ENCODE measurements at places on chromosomes 16 and 17. TPM values are rescaled to one million over a fixed set of nuclear protein-coding genes. Genes with fewer than 3 reads are reported as not detected.

RGS9 gene
- 9.0 TPM for total RNA-seq

MYOCD gene
- total RNA-seq, result 20.0 TPM

GAS2L2 gene
- not detected for total RNA-seq

FSCN2 gene
- total RNA-seq, result 5.0 TPM

GRCh38 chr17:81020767-81021497 lies 14.0 kb upstream of the BAIAP2 start:
- no peaks in the 10 kb centered on the region for H3K36me3 ChIP-seq
- peak; percentile 20 for DNase-seq
- H3K27me3 ChIP-seq, result no peaks in the 10 kb centered on the region
- H3K27ac ChIP-seq, result peak overlapping the region; percentile 34
- H3K4me1 ChIP-seq, result no peaks in the 10 kb centered on the region
- no peak overlapping the region for H3K4me3 ChIP-seq

DNA sequence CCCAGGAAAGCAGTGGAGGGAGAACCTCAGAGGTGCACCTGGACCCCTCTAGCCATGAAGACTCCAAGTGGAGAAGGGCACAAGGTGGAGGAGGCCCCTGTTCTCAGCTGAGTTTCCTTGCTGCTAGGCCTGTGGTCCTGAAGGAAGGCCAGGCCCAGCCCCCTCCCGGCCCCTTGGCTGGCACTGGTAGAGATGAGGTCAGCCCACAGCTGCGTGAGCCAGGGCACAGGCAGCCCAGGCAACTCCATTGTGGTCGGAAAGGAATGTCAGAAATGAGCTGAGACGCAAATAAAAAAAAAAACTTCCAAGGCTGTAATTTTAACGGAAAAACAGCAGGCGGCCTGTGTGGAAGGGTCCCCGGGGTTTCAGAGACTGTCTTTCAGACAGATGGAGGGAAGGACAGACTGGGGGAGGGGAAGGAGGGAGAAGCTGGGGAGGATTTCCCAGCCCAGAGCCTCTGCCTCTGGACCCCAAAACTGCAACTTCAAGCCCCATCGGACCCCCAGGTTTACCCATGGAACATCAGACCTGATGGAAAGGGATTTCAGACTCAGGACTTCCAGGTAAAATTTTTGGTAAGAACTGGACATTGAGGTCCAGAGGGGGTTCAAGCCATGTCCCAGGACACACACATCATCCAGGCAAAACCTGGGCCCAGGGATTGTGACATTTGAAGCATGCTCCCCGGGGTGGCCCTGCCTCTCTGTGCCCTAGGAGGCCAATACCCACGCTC lies 25.6 kb upstream of the MRPS23 start:
- peak; percentile 83 for DNase-seq
- no peak overlapping the region for H3K4me3 ChIP-seq
- no peaks in the 10 kb centered on the region for H3K27me3 ChIP-seq
- H3K27ac ChIP-seq, result peak overlapping the region; percentile 84

DNA sequence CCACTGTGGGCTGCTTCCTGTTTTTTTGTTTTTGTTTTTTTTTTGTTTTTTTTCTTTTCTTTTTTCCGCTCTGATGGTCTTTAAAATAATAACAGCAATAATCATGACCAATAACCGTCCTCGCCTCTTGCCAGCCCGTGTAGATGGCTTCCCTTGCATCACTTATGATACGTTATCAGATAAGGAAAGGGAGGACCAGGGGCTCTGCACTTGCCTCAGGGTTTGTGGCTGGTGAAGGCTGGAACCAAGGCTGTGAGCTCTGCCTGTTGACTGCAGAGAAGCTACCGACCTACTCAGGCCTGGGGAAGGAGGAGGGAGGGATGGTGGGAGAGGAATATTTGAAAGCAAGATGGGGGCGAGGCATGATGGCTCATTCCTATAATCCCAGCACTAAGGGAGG lies 114.0 kb upstream of the SDK2 start:
- no peak for DNase-seq
- no peak overlapping the region for H3K4me3 ChIP-seq
- H3K27ac ChIP-seq, result no peak overlapping the region
- H3K4me1 ChIP-seq, result no peaks in the 10 kb centered on the region
- H3K36me3 ChIP-seq, result no peaks in the 10 kb centered on the region

DNA sequence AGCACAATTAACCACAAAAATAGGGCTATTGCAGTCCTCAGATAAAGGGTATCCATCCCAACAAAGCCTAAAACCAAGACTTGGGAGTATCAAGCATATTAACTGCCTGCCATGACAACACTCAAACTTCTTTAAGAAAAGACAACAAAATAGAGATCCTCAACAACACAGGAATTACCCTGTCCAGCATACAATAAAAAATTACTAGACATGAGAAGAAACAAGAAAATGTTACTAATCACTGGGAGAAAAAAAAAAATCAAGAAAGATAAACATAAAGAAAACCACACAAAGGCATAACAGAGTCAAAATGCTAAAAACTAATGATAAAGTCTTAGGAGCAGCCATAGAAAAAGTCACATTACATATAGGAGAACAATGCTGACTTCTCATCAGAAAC lies 73.9 kb downstream of the SLC39A11 start:
- H3K27me3 ChIP-seq, result no peaks in the 10 kb centered on the region
- H3K4me1 ChIP-seq, result no peaks in the 10 kb centered on the region
- no peak overlapping the region for H3K27ac ChIP-seq
- no peaks in the 10 kb centered on the region for H3K36me3 ChIP-seq
- DNase-seq, result no peak

DNA sequence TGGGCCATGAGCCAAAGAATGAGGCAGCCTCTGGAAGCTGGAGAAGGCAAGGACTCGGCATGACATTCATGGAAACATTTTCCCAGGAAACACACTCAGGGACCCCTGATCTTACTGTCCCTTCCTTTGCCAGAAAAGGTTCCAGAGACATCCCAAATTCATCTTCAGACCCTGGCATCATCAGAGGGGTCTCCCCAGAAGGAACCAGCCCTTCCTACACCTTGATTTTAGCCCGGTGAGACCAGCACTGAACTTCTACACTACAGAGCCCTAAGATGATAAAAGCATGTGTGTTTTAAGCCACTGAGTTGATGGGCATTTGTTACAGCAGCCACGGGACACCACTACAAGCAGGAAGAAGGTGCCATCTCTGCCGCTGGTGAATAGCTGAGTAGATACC lies 262.3 kb downstream of the C16orf95 start:
- H3K27ac ChIP-seq, result no peak overlapping the region
- H3K27me3 ChIP-seq, result peaks cover 3% of the 10 kb centered on the region
- no peak overlapping the region for H3K4me3 ChIP-seq
- DNase-seq, result no peak
- H3K4me1 ChIP-seq, result no peaks in the 10 kb centered on the region
- no peaks in the 10 kb centered on the region for H3K36me3 ChIP-seq

- H3K4me1 ChIP-seq, result no peaks in the 10 kb centered on the region
- H3K27ac ChIP-seq, result no peak overlapping the region
- no peak overlapping the region for H3K4me3 ChIP-seq
- DNase-seq, result no peak
Measured at GRCh38 chr17:8314797-8315763, 5.0 kb downstream of the ARHGEF15 start.

DNA sequence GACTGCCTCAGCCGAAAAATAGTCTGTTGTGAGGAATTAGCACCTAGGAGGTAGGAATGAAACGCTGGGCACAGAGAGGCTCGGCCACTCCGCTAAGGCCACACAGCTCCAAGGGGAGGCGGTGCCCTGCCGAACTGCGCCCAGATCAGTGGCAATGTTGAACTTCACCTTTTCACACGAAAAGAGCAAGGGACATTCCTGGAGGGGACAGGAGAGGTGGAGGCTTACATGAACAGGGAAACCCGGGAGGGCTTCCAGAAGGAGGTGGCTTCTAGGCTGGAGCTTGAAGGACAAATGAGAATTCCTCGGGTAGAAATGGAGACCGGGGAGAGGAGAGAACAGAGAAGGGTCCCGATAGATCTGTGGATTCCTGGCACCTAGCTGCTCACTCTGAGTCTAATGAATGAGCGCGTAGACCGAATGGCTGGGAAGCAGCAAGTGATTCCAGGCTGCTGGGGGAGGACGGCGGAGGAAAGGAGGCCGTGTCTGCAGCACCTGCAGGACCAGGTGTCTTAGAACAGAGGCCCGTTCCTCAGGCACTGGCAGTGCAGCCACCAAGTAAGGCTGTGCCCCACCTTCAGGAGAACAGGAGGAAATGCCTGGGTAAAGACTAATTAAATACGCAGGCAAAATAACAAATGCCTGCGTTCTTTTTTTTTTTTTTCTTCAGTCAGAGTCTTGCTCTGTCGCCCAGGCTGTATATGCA lies 722 bp upstream of the SLC38A10 start:
- no peak for DNase-seq
- H3K27me3 ChIP-seq, result no peaks in the 10 kb centered on the region

GRCh38 chr16:55491691-55492090 lies 12.7 kb downstream of the MMP2 start:
- H3K36me3 ChIP-seq, result no peaks in the 10 kb centered on the region
- peak overlapping the region; percentile 89 for H3K27ac ChIP-seq
- H3K4me3 ChIP-seq, result no peak overlapping the region
- DNase-seq, result no peak
- no peaks in the 10 kb centered on the region for H3K27me3 ChIP-seq

GRCh38 chr16:83762992-83763358 lies 44.8 kb upstream of the HSBP1 start:
- H3K27me3 ChIP-seq, result no peaks in the 10 kb centered on the region
- no peak overlapping the region for H3K4me3 ChIP-seq

DNA sequence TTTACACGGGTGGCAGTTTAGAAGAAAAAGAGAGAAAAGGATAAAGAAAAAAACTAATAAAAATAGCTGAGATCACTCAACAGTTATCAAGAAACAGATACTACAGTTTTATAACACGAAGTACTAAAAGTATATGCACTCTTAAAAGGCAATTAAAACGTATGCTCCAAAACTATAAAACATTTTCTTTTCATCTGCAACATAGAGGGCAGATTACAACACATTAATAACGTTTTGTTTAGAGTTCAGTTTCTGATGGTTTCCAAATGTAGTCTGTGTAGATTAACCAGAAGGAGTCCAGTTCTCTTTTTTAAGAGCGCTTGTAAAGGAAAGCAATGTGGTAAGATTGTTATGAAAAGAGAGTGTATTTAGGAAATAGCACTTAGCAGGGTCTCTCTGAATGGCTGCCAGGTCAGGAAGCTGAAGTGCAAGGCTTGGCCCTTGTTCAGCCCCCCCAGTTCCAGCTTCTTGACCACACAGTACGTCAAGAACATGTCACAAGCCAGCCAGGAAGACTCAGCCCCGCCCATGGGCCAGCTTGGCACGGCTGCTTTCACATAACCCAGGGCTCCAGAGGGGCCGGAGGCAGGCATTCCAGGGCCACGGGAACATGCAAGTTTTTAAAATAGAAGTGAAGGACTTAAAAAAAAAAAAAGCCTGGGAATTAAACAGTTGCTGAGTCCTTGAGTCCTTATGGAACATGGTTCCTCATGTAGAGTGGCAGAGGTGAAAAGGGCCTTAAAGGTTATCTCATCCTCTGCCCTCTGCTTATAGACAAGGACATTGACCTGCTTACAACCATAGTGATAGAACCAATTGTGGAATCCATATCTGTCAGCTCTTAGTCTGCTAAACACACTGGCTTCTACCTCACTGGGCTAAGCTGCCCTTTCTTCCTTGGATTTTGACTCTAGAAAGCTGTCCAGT lies 147.4 kb upstream of the TBX2 start:
- H3K36me3 ChIP-seq, result no peaks in the 10 kb centered on the region
- H3K27ac ChIP-seq, result peak overlapping the region; percentile 51
- H3K4me1 ChIP-seq, result peaks cover 20% of the 10 kb centered on the region
- no peaks in the 10 kb centered on the region for H3K27me3 ChIP-seq
- no peak overlapping the region for H3K4me3 ChIP-seq
- peak; percentile 85 for DNase-seq

DNA sequence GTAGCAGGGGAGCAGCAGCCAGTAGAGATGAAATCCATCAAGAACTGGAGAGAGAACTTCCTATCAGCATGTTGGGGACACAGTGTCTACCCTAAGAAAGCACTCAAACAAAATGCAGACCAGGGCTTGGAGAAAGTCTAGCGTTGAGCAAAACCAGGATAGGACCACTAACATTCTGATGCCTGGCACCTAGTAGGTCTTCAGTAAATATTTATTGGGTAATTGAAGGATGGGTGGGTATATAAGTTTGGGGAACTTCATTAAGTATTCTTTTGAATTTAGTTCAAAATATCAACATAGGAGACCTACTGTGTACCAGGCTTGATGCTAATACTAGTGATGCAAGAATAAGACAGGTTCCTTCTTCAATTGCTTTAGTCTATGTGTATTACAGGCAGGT lies 30.9 kb downstream of the SLC6A2 start:
- no peaks in the 10 kb centered on the region for H3K36me3 ChIP-seq
- H3K4me3 ChIP-seq, result no peak overlapping the region
- no peak for DNase-seq
- H3K4me1 ChIP-seq, result no peaks in the 10 kb centered on the region
- no peaks in the 10 kb centered on the region for H3K27me3 ChIP-seq

- H3K4me3 ChIP-seq, result no peak overlapping the region
- H3K36me3 ChIP-seq, result no peaks in the 10 kb centered on the region
- no peak overlapping the region for H3K27ac ChIP-seq
- no peaks in the 10 kb centered on the region for H3K27me3 ChIP-seq
- DNase-seq, result no peak
Measured at GRCh38 chr17:28018439-28019070, 23.9 kb upstream of the NLK start.

DNA sequence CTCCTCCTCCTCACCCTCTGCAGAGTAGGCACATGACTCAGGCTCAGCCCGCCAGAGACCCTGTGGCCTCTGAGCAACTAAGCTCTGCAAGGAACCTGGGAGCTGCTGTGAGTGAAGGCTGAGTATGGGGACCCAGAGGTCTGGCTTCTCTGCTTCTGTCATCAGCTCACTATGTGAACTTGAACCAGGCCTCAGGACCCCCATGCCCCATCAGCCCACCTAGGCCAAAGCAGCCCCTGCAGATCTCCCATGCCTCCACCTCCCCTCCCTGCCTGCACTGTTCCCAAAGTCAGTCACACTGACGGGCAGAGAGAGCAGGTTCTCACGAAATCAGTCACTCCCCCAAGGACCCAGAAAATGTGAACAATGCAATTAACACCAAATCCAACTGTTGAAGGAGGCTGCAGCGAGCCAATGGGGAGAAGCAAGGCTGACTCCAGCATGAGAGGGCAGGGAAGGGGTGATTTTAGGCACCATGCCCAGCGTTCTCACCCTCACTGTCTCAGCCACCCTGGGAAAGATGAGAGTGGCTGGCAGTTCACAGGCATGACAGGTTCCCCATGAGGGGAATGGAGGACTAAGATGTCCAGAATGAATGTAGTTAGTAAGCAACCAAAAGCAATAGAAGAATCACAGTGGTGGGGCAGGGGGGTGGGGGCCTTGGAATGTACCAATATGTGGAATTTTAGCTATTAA lies 60.6 kb downstream of the BEAN1 start:
- no peak overlapping the region for H3K4me3 ChIP-seq
- peak; percentile 11 for DNase-seq
- no peaks in the 10 kb centered on the region for H3K36me3 ChIP-seq

DNA sequence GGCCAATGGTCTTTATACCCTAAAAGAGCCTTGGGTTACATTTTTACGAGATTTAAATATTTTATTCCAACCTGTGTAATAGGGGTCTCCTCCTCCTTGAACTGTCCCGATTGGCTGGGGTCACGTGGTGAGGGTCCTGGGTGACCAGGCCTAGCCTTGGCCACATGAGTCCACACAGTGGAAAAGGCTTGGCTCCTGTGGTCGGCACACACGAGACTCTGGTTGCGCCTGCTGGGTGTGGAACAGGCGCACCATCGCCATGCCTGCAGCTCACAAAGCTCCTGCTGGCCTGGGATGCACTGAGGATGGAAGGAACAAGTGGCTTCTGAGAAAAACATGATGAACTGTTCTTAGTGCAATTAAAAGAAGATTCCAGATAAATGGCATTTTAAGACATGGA lies 103.9 kb upstream of the ZNF750 start:
- no peaks in the 10 kb centered on the region for H3K27me3 ChIP-seq
- H3K4me1 ChIP-seq, result no peaks in the 10 kb centered on the region
- H3K27ac ChIP-seq, result no peak overlapping the region
- H3K4me3 ChIP-seq, result no peak overlapping the region
